GM18507 (cell line): ENCODE measurements at places on chromosomes 12 and 14.

- DNase-seq, result no peak
Observed at GRCh38 chr14:104650057-104650980, 39.1 kb upstream of the INF2 start.

DNA sequence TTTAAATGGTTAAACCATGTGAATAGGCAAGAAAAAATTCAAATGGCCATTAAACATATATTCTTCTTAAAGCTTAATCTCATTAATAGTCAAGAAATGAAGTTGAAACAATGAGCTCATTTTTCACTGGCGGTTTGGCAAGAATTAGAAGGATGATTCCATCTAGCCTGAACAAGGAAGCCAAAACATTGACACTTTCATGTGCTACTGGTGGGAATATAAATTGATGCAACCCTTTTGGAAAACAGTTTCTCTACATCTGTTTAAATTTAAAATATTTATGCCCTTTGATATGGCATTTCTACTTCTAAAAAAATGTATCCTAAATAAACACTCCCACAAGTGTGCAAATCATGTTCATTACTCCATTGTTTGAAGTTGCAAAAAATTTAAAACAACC, 174.7 kb upstream of the HIF1A start:
- DNase-seq, result no peak

- DNase-seq, result no peak
Observed at GRCh38 chr14:35409595-35409994, 5.0 kb upstream of the NFKBIA start.

- no peak for DNase-seq
Observed at GRCh38 chr12:105214670-105215375, 21.2 kb downstream of the APPL2 start.

DNA sequence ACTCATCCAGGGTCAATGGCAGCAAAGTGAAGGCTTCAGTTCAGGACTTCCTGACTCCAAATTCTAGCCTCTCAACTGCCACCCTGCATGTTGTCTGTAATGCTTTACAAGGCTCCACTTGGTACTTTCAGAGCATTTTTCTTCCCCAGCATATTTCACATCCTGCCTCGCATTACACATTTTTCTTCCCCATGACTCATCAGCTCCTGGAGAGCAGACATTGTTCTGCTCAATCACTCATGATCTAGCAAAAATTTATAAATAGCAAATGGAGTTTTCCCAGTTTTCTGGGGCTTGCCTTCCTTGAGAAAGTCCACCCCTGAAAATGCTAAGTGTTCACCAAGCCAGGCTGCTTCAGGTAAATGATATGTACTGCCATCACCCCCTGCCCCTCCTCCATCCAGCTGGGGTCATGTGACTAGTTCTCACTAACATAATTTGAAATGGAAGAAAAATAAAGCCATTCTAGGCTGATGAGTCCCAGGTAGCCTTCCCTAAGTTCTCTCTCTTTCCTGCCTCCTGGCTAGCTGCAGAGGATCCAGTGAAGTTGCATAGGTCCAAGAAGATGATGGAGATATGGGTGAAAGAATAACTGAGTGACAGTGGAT, 69.4 kb downstream of the ARMH4 start:
- DNase-seq, result no peak

DNA sequence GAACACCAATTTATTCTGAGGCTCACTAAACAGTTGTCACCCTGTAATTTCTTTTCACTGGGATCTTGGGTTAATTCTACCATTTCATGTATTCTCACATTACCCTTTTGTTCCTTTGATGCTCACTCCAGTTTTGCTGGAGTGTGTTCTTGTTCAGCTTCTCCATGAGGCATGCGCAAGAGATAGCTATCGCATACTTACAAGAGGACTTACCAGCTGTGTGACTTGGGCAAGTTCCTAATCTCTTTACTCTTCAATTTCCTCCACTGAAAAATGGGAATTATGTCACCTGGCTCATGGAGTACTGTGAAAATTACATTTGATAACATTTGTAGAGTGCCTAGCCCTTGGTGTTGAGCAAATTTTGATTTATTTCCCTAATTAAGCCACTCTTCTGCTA, 56.5 kb upstream of the JDP2 start:
- DNase-seq, result no peak

GRCh38 chr14:87065366-87065765, 927.6 kb downstream of the GALC start:
- DNase-seq, result no peak

- DNase-seq, result no peak
Observed at GRCh38 chr12:131159660-131160059, 206.0 kb downstream of the ADGRD1 start.

DNA sequence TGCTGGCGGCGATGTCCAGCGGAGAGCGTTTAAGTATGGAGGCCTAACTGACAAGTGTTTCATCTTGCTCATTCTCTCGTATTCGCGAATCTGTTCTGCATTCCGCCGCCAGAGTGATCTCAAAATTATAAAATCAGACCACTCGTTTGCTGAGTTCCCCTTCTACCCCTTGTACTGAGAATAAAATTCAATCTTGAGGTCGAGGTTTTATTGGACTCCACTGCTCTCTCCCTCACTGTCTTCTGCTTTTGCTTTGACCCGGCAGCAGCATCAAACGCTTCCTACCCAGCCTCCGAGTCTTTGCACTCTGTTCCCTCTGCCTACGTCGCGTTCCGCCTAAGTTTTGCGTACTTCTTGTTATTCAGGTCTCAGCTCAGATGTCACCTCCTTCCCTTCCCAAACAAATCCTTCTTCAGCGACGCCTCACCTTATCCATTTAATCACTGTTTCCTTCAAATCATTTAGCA, 462 bp downstream of the KNTC1 start:
- no peak for DNase-seq

DNA sequence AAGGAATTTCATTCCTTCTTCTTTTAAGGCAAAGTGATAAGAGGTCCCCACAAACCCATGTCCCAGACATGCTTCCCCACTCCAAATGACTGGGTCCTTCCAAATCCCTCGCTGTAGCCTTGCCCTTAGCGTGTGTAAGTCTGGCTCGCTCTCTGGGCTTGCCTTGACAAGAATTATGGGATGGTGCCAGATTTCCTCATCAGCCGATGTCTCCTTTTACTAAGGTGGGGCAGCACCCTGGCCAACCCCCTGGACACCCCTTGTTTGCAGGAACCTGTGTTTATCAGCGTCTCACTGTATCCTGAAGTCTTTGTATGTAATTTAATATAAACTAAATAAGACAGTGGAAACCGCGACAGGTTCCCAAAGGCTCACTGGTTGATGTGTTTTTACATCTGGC, 493.3 kb downstream of the EGLN3 start:
- DNase-seq, result no peak

GRCh38 chr14:96581902-96582301, 79.7 kb downstream of the PAPOLA start:
- no peak for DNase-seq

GRCh38 chr14:92105073-92105892, 1.1 kb downstream of the ATXN3 start:
- DNase-seq, result no peak

GRCh38 chr14:104891664-104892530, 26.8 kb downstream of the CEP170B start:
- DNase-seq, result no peak

DNA sequence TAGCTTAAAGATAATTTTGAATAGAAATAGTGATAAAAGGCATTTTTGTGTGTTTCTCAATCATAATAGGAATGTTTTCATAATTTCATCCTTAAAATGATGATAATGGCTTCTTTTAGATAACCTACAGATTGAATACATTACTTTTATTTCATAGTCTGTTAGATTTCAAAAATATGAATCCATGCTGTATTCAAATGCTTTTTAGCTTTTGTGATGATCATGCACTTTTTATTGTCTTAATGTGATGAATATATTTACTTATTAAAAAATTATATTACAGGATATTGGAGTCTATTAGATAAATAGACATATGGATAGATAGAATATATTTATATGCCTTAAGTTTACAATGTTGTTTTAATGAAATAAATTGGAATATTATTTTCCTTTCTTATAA, 886.8 kb upstream of the NOVA1 start:
- DNase-seq, result no peak

DNA sequence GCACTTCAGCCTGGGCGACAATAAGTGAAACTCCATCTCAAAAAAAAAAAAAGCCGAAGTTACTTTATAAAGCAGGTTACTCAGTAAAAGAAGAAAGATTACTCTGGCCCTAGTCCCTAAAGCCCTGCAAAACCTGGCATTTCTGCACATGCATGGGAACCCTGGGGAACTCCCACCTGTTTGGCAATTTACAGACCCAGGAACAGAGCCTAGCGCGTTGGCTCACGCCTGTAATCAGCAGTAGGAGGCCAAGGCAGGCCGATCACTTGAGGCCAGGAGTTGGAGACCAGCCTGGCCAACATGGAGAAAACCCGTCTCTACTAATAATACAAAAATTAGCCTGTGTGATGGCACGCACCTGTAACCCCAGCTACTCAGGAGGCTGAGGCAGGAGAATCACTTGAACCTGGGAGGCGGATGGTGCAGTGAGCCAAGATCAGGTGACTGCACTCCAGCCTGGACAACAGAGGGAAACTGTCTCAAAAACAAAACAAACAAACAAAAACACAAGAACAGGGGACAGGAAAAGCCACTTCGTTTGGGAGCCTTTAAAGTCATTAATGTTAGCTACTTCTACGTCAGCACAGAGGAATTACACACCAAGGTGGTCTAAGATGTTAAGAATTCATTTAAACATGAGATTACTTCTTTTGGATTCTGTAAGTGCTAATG, 34.1 kb upstream of the SPTSSA start:
- no peak for DNase-seq

DNA sequence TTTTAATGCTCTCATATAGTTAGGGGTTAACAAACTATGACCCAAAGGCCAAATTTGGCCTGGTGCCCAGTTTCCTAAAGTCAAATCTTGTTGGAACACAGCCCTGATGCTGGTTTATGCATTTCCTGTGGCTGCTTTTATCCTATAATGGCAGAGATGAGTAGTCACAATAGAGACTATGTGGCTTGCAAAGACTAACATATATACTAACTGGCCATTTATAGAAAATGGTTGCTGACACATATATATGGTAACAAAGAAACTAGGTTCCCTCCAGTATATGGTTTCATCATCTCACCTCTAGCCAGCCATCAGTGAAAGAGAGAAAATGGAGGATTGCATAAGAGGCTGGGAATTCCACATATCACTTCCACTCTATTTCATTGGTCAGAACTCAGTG, 10.8 kb downstream of the NAV3 start:
- no peak for DNase-seq

DNA sequence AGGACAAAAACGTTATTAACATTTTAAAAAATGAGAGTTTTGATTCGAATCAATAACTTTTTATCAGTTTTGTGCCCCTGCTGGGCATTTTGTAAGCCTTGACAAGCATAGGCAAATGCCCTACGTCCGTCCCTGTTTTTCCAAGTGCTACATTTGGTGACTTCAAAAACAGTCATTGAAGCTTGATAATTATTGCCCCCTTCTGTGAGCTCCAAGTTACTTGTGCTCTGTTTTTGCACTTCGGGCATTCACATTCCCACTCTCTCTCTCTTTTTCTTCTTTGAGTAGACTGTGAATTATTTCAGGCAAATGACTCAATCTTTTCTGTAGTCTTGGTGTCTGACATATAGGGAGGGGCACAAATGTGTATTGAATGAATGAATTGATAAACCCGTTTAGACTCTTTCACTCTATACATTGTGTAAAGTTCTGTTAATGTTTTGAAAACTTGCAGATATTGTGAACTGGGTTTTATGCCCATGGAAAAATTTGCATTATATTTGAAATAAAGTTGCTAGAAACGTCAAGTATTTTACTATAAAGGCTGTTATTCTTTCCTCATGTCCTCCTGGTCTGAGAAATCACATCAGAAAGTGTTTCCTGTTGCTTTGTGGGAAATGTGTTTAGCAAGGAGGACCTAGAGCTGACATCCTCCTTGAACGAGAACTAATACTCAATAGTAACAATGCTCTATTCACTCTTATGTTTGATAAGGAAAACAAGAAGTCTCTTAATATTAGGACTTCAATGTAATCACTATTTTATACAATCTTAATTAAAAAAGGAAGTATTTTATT, 1.4 kb downstream of the APAF1 start:
- no peak for DNase-seq

DNA sequence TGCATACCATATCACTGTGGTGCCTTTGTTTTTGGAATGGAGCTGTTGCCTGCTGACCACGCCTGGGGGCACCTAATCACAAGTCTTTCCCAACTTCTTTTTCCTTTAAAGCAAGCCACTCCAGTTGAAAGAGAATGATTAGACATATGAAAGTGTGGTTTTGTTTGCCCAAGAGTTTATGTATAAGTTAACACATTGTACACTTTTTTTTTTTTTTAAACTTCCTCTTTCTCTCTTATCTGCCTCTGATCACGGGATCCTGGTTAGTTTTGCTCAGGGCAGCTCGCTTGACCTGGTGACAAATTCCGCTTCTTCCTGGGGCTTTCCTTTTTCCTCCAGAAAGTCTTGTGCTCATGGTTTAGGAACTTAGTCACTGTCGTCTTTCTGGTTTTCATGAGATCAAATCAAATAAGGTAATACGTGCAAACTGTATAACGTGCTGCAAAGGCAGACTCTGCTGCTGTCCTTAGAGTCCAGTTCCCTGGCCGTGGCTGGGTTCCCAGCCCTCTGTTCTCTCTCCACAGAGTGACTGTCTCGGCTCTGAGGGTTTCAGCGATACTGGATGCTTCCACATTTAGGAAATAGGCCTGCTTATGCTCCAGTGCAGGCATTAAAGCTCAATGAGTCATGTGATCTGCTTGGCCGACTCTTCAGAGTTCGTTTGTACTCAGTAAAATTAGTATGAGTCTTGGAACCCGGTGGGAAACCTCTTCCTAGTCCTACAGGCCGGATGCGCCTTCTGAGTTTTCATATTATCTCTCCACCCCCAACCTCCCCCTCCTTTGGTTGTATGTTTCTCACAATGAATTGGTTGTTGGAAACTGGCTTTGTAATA, 15.2 kb downstream of the RASSF3 start:
- no peak for DNase-seq

- no peak for DNase-seq
Observed at GRCh38 chr12:79710707-79711483, 20.1 kb upstream of the PAWR start.

GRCh38 chr14:95267306-95267705, 52.4 kb downstream of the CLMN start:
- DNase-seq, result no peak

DNA sequence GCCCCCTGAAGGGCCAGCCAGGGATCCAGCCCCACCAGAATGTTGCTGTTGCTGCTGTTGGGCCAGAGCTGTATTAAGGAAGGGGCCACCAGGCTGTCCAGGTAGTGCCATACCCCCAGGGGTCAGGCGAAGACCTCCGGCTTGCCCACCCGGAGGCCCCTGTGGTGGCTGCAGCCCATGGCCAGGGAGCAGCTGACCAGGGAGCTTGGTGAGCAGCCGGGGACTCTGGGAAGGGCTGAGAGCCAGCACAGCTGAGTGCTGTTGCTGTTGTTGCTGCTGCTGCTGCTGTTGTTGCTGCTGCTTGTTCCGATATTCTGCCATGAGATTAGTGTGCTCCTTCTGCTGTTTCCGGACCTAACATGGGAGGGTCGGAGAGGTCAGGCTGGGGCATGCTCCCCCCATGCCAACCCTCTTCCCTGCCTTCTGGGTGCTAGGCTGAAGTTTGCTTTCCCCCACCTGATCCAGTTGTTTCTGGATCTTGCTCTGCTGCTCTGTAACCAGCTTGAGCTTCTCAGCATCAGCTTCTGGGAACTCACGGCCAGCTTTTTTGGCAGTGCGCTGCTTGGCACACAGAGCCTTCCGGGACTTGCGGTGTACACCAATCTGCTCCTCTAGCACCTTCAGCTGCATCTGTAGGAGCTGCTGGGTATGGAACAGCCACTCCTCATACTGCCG, 15.2 kb upstream of the PRKAG1 start:
- no peak for DNase-seq
